Placental epithelial cell (primary cell): ENCODE measurements at places on chromosomes 13 and 19. TPM values are rescaled to one million over a fixed set of nuclear protein-coding genes. Genes with fewer than 3 reads are reported as not detected.

PTPRH gene
- under 0.01 and 0.22 TPM in 2 replicates for total RNA-seq

CASP14 gene
- not detected in 2 replicates for total RNA-seq

ZFR2 gene
- not detected in 2 replicates for total RNA-seq

PGLYRP2 gene
- not detected in 2 replicates for total RNA-seq

LHB gene
- not detected in 2 replicates for total RNA-seq

LYPD5 gene
- 10.8 and 12.2 TPM in 2 replicates for total RNA-seq

ZNF573 gene
- 1.6 and 4.7 TPM in 2 replicates for total RNA-seq

C19orf73 gene
- 1.2 and 1.3 TPM in 2 replicates for total RNA-seq

FAM216B gene
- not detected in 2 replicates for total RNA-seq

ZNF66 gene
- total RNA-seq: 6.2 and 6.7 TPM in 2 replicates

OR4F17 gene
- not detected in 2 replicates for total RNA-seq

ANKRD27 gene
- total RNA-seq: 21.6 and 34.5 TPM in 2 replicates

ZNF546 gene
- total RNA-seq: 0.54 and 3.1 TPM in 2 replicates

RAVER1 gene
- total RNA-seq: 9.8 and 19.5 TPM in 2 replicates

SCN1B gene
- total RNA-seq: 0.22 and 0.79 TPM in 2 replicates

ZNF569 gene
- total RNA-seq: 4.3 and 4.9 TPM in 2 replicates

TGFBR3L gene
- 0.98 and 1.2 TPM in 2 replicates for total RNA-seq

F10 gene
- total RNA-seq: 0.22 and 1.6 TPM in 2 replicates

PVR gene
- 61.2 and 139 TPM in 2 replicates for total RNA-seq

TYROBP gene
- not detected in 2 replicates for total RNA-seq

HIF3A gene
- 22.1 and 116 TPM in 2 replicates for total RNA-seq

WDR87 gene
- under 0.01 TPM in 2 replicates for total RNA-seq

TUBA3C gene
- not detected in 2 replicates for total RNA-seq

ZNF587B gene
- total RNA-seq: 20.9 and 25.1 TPM in 2 replicates

ITM2B gene
- 93.4 and 103 TPM in 2 replicates for total RNA-seq

AP1M2 gene
- total RNA-seq: 113 and 144 TPM in 2 replicates

NPHS1 gene
- total RNA-seq: not detected in 2 replicates

PSG11 gene
- total RNA-seq: 0.22 TPM in 1 of 2 replicates, not detected in the other
